Activated CD4-positive, alpha-beta T cell treated with anti-CD3 and anti-CD28 coated beads, Interleukin-2, amount 10 ng/mL, durations not matched to agents 24 days and 14 days (primary cell): ENCODE measurements at places on chromosomes 6 and 20. TPM values are rescaled to one million over a fixed set of nuclear protein-coding genes. Genes with fewer than 3 reads are reported as not detected.

GRCh38 chr6:7215131-7215530, 97.9 kb downstream of the SSR1 start:
- H3K27me3 ChIP-seq = no peaks in the 10 kb centered on the region
- H3K4me1 ChIP-seq = peaks cover 6% of the 10 kb centered on the region
- H3K27ac ChIP-seq = no peak overlapping the region
- no peak for DNase-seq
- H3K36me3 ChIP-seq = peaks cover 48% of the 10 kb centered on the region
- H3K4me3 ChIP-seq = no peak overlapping the region

DNA sequence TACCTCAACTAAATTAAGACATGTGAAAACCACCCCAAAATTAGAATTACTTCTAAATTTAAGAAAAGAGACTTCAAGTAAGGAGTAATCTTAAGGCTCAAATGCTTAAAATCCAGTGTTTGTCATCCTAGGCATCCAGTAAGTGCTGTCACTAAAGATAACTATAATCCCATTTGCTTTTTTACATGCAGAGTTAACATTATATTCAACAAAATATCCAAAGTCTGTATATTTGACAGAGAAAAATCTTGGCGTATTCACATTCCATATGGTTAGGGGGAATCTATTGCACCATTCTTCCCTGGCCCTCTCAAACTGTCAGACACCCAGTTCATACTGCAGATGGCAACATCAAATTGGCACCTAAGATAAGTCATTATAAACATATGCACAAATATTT, 17.4 kb downstream of the MTFR2 start:
- H3K4me1 ChIP-seq = peaks cover 13% of the 10 kb centered on the region
- H3K27ac ChIP-seq = no peak overlapping the region
- no peak overlapping the region for H3K4me3 ChIP-seq
- DNase-seq = no peak
- H3K27me3 ChIP-seq = no peaks in the 10 kb centered on the region
- H3K36me3 ChIP-seq = peaks cover 47% of the 10 kb centered on the region

DNA sequence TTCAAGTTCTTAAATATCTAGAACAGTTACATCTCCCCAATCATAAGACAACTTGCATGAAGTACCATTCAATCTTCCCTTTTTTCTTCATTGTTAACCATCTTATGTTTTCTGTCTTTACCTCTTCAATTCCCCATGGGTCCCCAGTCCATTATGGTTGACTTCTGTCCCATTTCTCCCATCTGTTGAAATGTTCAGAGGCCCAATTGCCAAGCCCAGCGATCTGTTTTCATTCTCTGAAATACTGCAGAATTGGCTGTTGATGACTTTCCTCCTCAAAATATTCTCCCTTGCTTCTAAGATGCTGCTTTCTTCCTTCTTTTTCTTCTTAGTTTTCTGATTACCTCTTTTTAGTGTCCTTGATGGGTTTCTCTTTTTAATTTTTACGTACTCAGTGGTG, 26.0 kb downstream of the DSTN start:
- no peaks in the 10 kb centered on the region for H3K27me3 ChIP-seq
- peaks cover 2% of the 10 kb centered on the region for H3K4me1 ChIP-seq
- H3K27ac ChIP-seq = no peak overlapping the region
- peaks cover 16% of the 10 kb centered on the region for H3K36me3 ChIP-seq
- DNase-seq = no peak
- no peak overlapping the region for H3K4me3 ChIP-seq

The POM121L2 gene
- not detected in 2 replicates for total RNA-seq
